ENCODE measurements at places on chromosomes 16 and 17.

DNA sequence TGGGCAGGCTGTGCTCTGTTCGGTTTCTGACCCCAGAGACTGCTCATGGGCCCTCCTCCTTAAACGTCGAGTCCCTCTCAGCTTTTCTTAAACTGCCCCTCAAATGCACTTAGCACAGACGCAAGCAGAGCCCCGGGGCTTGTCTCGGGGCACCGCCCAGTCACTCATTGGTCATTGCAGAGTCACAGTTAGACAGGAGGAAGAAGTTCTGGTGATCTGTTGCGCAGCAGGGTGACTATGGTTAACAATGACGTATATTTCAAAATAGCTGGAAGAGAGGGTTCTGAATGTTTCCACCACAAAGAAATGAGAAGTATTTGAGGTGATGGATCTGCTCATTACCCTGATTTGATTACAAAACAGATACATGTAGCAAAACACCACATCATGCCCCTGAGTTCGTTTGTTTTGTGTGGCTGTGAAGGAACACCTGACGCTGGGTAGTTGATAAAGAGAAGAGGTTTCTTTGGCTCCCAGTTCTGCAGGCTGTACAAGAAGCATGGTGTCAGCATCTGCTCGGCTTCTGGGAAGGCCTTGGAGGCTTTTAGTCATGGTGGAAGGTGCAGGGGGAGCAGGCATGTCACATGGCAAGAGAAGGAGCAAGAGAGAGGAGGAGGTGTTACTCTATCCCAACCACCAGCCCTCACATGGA, 387.4 kb downstream of the CPPED1 start:
- DNase-seq: no peak

GRCh38 chr16:78705694-78706093, 606.2 kb downstream of the WWOX start:
- DNase-seq: no peak

- no peak for DNase-seq
Measured at GRCh38 chr17:73015722-73016276, 76.7 kb downstream of the SLC39A11 start.

- DNase-seq: no peak
Measured at GRCh38 chr16:80599466-80599865, 58.7 kb downstream of the DYNLRB2 start.

- no peak for DNase-seq
Measured at GRCh38 chr16:14606102-14606501, 24.0 kb downstream of the PARN start.

GRCh38 chr16:27650073-27650701, 100.2 kb downstream of the KATNIP start:
- DNase-seq: peak; percentile 1

GRCh38 chr17:15083225-15083624, 181.9 kb downstream of the PMP22 start:
- no peak for DNase-seq

DNA sequence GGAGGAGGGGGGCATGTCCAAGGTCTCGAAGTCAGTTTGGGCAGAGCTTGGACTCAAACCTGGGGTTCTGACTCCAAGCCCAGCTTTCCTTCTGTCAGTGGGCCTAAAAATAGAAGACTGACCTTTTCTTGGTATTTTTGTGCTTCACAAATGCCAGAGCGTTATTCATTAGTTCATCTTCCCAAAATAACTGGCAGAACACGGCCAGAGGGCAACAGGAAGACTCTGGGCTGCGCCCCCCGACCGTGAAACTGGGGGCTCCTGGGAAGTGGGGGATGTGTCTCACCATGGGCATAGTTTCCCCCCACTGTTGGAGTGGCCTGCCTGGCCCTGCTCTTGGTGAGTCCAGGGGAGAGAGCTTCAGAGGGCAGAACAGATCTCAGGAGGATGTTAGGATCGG, 94.0 kb downstream of the SOCS1 start:
- peak; percentile 60 for DNase-seq

DNA sequence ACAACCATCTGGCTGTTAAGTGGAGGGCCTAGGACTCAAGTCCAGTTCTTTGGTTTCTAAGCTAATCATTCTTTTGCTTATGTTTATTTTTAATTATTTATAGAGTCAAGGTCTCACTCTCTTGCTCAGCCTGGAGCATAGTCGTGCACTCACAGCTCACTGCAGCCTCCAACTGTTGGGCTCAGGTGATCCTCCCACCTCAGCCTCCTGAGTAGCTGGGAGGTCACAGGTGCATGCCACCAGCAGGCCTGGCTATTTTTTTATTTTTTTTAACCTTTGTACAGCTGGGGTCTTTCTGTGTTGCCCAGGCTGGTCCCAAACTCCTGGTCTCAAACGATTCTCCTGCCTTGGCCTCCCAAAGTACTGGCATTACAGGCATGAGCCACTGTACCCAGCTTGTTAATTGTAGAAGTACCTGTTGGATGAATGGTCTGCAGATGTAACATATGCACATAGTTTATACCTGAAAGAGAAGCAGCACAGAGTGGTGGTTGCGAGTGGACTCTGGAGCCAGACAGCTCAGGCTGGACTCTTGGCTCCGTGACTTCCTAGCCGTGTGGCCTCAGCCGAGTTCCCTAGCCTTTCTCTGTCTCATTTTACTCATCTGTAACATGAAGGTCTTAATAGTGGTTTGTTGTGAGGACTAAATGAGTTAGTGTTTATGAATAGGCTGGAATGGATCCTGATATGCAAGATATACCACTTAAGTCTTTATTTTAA, 337.5 kb downstream of the SNX29 start:
- no peak for DNase-seq
